GM12892 (cell line): ENCODE measurements at places on chromosomes 5 and 9.

- DNase-seq: no peak
These were observed 602.6 kb upstream of the DAB2 start for GRCh38 chr5:40027400-40027799.

- no peak for DNase-seq
These were observed 34.9 kb upstream of the EPB41L4B start for GRCh38 chr9:109355564-109356297.

GRCh38 chr9:99690573-99690972 is 131.1 kb upstream of the NR4A3 start:
- DNase-seq: no peak

GRCh38 chr9:95854386-95855020 is 21.0 kb upstream of the ERCC6L2 start:
- DNase-seq: no peak

- DNase-seq: no peak
These were observed 38.4 kb upstream of the ORM1 start for GRCh38 chr9:114284316-114285060.

DNA sequence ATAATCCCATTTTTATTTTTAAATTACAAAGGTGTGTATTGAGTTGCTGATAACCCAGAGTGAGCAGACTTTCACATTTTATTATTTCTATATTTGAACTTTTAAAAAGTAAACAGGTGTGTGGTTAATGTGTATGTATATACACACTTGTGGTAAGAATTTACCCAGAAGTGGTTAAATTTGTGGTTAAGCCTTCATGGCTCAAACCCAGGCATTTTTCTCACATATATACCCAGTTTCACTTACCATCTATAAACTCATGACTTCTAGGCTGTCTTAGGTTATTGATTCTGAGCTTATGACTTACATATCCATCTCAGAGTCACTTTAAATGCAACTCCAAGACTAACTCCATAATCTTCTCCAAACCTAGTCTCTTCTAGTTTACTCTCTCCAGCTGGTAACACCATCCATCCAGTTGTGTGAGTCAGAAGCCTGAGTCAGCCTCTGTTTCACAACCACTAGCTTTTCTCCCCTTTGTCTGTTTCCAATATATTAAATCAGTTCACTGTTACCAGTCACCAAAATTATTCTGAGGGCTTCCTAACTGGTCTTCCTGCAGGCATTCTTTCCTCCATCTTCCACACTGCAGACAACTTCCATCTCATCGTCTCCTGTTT is 20.2 kb downstream of the ZBED3 start:
- DNase-seq: no peak

DNA sequence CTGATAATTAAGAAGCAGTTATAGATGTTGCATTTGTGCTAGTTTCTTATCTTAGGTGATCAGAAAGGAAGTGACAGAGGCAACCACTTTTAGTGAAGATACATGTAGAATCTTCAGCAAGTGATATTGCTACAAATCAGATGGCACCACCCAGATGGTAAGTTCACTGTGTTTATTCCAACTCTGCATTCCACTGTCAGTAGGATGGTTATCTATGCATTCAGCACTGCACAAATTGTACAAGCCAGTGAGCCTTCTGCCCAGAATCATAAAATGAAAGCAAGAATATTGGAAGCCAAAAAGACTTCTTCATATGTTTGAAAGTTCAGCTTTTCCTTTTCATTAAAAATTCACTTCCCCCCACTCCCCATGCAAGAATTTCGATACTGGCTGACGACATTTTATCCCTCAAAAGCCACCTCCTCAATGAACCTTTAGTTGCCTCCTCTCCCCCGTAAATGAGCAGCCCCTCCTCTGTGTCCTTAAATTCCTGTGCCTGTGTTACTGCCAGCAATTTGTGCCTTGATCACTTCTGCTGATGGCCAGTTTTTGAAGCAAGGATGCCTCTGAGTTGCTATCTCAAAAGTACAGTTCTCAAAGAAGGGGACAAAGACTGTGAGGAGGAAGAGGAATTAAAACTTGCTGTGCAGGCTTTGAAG is 91.6 kb downstream of the ZSWIM6 start:
- DNase-seq: no peak

GRCh38 chr5:98793223-98793622 is 19.8 kb downstream of the RGMB start:
- no peak for DNase-seq

DNA sequence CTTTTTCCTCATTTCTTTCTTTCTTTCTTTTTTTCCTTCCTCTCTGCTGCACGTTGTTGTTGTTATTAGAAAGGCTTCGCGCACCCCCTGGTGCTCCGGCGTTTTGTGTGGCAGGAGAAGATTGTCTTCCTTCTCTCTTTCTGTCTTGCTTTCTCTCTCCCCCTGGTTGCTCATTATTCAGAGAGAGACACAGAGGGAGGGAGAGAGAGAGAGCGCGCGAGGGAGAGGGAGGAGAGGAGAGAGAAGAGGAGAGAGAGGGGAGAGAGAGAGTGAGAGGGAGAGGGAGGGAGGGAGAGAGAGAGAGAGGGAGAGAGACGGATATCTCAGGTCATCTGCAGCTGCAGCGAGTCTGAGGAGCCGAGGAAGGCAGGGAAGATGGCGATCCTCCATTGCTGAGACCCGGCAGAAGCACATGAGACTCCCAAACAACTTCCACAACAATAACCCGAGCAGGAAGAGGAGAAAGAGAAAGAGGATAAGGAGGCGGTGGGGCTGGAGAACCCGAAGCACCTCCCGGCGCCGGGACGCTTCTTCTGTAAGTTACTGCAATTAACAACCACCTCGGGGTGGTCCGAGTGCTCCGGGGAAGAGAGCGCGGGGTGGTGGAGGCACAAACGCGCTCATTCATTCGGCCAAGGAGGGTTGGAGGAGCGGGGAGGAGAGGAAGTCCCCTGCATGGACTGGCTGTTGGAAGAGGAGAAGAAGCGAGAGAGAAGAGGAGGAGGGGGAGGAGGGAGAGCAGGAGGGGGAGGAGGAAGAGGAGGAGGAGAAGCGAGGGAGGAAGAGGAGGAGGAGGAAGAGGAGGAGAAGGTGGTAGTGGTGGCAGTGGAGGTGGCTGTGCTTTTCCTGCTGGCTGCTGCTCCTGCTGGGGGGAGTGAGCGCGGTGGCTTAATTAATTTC is at the start of gene ZNF462:
Gene ZNF462 (plus strand): TSS at position 346 of the 900 bp plus-strand sequence. CDS start 60,218 bp downstream, outside the sequence.
- no peak for DNase-seq

DNA sequence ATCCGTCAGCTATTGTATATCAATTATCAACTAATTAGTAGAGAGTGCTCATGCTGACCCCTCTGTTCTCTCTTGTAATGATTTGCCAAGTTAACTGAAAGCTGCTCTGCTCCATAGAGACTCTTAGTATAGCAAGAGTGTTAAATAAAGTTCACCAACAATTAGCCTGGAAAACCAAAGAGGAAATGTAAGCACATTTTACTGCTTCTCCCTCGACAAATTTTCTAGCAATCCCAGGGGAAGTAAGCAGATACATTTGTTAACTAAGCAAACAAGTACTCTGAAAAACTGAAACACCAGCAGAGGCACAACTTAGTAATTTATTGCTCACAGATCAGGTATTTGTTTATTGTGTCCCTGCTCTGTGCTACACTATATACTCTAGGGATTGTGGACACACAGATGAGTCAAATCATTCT is 162.2 kb downstream of the GLIS3 start:
- DNase-seq: no peak

DNA sequence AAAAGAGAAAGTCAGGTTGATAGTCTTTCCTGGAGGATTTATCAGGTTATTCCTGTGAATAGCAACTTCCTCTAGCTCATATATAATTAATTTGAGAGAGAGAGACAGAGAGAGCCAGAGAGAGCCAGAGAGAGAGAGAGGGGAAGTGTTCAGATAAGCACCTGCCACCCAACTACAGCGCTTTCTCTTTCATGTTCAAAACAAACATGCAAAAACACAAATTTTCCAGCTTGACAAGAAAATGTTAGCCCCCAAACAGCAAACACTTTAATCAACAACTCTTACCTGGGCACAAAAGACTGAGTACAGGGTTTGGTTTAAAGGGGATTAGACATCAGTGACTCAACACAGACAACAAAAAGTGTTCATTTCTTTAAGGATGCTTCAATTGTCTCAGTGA is 61.7 kb upstream of the PLPP6 start:
- DNase-seq: no peak

GRCh38 chr5:113172231-113172826 is 195.7 kb downstream of the DCP2 start:
- DNase-seq: no peak

GRCh38 chr5:88831816-88832215 is 51.2 kb downstream of the MEF2C start:
- DNase-seq: no peak

DNA sequence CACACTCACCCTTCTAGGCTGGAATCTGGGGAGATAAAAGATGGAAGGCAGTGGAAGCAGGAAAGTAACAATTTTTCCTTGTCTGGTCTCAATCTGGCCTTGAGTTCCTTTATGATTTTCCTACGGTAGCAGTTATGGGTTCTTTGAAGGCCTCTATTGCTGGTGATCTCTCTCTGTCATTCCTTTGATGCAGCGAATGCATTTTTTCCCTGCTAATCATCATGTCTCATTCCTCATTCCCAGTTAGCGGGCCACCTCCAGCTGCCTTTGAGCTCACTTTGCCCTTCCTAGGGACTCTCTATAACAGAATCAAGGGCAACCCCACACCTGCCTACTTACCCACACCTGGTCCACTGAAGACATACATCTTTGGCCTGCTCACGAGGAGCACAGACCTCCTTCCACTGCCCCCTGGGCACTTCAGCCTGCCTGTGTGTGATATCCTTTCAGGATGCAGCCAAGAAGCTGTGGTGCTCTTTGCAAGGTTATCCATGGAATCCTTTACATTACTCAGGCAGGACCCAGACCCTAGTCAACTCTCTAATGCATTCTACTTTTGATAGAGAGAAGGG is 191.7 kb downstream of the DRD1 start:
- DNase-seq: no peak

DNA sequence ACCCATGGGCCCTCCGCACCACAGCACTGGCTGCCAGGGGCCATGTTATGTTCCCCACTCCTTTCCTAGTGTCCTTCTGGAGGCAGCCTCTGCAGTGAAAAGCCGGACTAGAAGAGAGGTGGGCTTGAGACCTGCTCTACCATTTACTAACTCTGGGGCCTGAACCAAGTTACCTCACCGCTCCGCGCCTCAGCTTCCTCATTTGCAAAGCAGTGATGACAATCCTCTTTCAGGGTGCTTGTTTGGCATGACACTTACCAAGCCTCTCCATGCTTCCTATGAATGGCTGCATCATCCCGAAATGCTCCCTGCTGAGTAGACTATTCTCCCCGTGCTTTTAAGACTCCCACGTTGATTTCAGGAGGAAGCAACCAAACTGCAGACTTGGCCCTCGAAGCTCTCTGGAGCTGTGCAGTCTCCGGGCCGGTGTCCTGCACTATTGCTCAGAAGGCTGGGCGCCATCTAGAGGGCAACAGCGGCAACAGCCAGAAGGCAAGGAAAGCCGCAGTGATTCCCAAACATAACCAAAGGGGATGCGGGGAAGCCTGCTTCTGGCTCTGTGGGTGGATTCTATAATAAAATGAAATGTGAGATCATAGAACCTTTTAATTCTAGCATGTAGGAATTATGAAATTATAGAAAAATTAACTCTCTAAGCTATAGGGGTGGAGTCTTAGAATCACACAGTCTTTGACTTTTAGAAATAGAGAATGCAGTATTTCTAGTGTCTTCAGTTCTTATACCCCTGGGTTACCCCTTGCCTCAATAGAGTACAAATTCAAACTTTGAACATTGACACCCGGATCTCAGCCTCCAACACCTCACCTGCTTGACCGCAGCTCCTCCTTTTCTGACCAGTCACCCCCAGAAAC is 599.8 kb upstream of the BRINP1 start:
- peak; percentile 37 for DNase-seq

DNA sequence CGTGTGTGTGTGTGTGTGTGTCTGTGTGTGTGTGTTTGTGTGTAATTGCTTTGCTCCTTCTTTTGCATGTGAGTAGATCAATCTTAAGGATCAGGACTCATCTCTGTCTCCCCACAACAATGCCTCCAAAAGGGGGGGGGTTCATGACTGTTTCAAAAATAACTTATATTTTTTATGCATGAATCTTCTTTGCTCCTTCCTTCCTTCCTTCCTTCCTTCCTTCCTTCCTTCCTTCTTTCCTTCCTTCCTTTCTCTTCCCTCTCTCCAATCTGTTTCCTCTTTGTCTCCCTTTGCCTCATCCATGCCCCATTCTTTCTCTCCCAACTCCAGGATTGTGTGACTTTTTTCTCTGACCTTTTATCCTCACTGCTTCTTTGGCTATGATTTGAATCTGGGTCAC is 126.4 kb upstream of the OSMR start:
- no peak for DNase-seq

- no peak for DNase-seq
These were observed 110.4 kb downstream of the NFIB start for GRCh38 chr9:14203356-14204056.

DNA sequence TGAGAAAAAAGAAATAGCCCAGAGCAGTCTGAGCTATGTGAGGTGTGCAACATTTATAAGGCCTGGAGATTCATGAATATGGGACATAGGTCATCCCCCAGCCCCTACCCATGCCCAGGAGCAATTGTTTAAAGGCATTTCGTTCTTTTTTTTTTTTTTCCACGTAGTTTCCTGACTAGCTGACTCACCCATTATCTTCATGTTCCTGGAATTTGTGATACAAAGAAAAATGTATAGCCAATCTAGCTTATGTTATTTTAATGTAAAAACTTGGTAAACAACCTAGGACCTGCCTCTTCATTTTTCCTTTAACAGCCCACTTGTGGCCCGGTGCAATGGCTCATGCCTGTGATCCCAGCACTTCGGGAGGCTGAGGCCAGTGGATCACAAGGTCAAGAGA is 81.3 kb downstream of the OSTF1 start:
- no peak for DNase-seq

- no peak for DNase-seq
These were observed 82.7 kb downstream of the C9orf152 start for GRCh38 chr9:110125207-110125751.

DNA sequence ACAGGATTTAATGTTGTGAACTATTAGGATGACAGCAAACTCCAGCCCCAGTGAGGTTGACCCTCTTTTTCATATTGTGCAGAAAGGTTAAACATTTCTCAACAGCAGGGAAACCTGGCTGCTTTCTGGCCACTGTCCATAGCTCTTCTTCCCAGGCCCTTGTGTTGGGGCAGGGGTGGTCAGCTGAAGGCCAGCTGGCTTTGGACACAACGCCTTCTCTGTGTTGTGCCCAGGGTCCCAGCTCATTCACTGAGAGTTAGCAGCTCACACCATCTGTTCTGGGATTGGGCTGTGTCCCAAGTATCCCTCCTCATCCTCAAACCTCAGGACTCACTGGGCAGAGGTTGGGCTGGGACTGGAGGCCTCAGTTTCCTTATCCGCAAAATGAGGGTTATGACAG is 1.3 kb downstream of the FGD3 start:
- DNase-seq: no peak

DNA sequence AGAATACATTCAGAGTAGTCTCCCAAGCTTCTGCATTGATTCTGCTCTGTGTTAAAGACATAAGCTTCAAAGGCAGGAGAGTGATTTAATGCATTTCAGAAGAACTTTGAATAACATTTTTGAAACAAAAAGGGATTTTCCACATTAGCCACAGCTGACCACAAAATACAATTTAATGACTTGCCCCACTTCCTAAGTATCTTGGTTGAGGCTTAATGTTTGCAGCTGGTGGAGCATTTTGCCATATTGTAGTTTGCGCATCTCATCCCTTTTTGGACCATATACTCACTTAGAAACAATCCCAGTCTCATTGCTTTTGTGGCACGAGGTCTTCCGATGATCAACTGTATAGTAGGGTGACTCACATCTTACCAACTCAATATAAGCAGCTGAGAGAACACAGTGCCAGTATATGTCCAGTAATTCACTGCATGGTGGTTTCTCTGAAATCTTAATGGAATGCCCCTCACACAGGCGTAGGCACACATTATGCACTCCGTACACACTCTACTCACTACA is 455.8 kb upstream of the PTGER4 start:
- DNase-seq: no peak
